ENCODE measurements at places on chromosomes 11 and 22.

- DNase-seq = no peak
These were observed 8.5 kb downstream of the RAB6A start for GRCh38 chr11:73752216-73752867.

DNA sequence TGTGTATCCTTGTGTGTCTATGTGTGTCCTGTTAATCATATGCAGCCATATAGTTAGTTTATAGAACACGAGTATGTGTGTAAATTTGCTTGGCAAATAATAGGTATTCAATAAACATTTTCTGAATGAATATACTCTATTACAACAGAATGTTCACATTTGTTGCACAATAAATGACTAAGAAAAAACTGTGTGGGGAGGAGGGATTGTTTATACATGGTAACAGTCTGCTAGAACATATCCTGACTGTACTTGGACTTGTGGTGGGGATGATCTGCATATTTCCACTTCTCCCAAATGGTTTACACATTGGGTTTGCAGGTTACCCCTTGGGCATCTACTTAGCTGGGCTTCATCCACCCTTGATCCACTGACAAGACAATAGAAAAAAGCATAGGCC, 194.6 kb downstream of the INSC start:
- DNase-seq = no peak

- DNase-seq = no peak
These were observed 19.1 kb downstream of the ARHGEF17 start for GRCh38 chr11:73326929-73327811.

DNA sequence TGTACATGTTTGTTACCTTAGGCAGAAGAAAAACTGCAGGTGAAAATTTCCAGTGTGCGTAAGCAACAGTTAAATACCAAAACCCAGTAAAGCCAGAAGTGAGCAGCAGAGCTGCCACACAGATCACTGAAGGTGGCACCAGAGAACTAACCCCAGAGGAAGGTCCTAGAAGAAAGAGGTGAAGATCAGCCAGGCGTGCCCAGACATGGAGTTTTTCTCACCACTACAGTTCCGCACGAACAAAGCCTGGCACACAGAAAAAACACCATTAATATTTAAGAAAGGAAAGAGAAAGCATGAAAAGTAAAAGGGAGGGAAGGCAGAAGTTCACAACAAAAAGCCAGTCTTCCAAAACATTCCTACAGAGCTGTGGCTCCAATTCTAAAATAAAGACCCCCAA, 60.7 kb downstream of the STK33 start:
- no peak for DNase-seq

Data from neural crest cell (in vitro differentiated cells).